COR-L47 (cell line): ENCODE measurements at places on chromosomes 1 and 21.

GRCh38 chr21:21064353-21064752 is 66.1 kb downstream of the NCAM2 start:
- DNase-seq = no peak

GRCh38 chr1:21607549-21608529 is 61.3 kb downstream of the RAP1GAP start:
- no peak for DNase-seq

GRCh38 chr1:1629430-1630190 is 2.4 kb upstream of the MMP23B start:
- DNase-seq = no peak

- DNase-seq = no peak
These were observed 42.1 kb downstream of the SYCP1 start for GRCh38 chr1:114896795-114897194.

DNA sequence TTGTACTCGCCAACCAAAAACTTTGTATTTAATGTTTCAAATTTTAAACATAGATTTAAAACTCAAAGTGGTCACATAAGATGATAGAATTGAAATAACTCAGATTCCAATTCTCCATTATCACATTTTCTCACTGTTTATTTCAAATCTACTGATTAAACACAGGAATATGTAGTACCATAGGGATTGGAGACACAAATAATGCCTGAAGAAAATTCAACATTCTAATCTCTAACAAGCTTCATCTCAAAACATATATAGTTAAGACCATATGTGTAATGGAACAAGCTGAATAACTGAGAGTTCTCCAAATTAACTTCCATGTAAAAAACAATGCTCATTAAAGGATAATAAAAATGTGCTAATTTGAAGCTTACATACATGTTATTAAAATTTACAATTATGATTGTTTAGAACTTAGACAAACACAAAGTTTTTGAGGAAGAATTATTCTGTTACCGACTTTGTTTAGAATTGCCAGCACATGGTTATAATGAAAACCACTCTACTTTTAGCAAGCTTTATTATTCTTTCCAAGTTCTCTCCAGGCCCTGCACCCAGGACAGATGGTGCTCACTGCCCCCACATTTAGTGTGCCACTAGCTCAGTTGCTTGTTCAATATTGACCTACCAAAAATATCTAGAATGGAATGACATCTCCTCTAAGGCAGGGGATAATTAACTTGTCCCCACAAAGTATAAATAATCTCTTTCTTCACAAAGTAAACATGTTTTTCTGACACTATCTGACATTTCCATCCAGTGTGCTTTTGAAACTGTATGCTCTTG is 467.2 kb downstream of the TTLL7 start:
- no peak for DNase-seq

- no peak for DNase-seq
These were observed 782.2 kb upstream of the NCAM2 start for GRCh38 chr21:20215959-20216358.

DNA sequence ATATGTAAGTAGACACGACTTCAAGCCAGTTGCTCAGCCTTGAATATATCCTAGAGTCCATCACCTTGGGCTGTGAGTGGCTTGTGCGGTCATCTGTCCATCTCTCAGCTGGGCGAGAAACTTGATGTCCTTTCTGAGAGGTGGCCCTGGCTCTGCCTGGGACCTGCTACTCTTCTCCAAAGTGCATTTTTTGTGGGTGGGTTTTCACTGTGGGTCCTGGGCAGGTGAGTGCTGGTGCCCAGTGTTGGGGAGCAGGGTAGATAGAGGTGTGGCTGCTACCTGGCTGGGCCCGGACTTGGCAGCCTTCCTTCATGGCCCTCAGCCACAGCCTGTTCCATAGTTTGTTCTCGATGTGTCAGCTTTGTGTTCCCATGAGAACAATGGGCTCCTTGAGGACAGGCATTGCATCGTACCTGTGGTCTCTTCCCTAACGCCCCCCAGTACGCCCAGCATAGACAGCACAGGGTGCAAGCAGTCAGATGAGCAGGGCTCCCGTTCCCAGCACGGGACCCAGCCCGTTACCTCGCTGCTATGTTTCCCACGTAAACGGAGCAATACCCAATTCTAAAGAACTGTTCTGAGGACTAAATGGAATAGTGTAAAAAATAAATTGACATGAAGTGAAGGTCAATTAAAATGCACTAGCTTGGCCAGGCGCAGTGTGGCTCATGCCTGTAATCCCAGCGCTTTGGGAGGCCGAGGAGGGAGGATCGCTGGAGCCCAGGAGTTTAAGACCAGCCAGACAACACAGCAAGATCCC is 877 bp upstream of the SLX9 start:
- DNase-seq = no peak

- peak; percentile 57 for DNase-seq
These were observed 293.5 kb downstream of the MRPL39 start for GRCh38 chr21:25313829-25314228.

GRCh38 chr1:210125143-210125542 is 107.5 kb upstream of the SERTAD4 start:
- DNase-seq = no peak

GRCh38 chr1:116511459-116512019 is 59.3 kb downstream of the CD58 start:
- DNase-seq = no peak

DNA sequence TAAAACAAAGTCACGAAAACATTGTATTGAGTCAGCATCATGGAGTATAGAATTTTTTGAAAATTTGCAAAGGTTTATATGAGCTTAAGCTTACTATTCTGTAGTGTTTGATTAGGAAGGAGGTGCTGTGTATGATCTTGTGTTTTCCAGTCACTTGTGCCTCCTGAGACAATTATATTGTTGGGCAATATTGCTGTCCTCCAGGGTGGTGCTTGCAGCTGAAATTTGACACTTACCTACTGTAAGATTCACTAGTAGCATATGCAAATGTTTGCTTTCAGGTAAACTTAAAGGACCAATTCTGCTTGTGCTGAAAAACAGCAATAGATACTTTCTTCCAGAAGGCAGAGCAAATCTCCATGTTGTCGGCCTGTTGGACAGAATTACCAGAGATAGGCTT is 268.0 kb downstream of the TGFB2 start:
- peak; percentile 3 for DNase-seq

DNA sequence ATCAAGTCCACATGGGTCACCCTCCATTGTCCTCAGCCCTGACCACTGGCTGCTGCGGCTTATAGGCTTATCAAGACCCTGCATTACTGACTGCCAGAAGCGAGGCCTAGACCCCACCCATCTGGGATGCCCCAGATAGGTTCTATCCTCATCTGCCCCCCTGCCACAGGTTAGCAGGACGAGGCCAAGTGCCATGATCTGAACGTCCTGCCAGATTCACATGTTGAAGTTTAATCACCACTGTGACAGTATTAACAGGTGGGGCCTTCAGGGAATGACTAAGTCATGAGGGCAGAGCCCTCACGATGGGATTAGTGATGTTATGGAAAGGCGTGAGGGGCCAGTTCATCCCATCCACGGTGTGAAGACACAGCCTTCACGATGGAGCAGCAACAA is 6.2 kb upstream of the CPLANE2 start:
- DNase-seq = no peak

DNA sequence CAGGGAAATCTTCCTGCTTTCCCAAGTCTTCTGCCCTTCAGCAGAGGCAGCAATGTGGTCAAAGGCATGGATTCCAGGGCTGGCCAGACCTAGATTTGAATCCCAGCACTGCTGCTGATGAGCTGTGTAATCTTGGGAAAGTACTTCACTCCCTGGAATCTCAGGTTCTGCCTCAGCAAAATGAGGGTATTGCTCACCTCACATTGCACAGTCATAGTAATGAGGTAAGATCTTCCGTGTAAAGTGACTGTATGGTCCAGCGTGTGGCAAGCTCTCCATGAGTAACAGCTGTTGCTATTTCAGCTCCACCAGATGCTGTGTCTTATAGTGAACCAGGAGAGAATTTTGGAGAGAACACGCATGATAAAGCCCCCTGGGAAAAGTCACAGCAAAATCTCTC is 56.1 kb upstream of the F3 start:
- DNase-seq = no peak

DNA sequence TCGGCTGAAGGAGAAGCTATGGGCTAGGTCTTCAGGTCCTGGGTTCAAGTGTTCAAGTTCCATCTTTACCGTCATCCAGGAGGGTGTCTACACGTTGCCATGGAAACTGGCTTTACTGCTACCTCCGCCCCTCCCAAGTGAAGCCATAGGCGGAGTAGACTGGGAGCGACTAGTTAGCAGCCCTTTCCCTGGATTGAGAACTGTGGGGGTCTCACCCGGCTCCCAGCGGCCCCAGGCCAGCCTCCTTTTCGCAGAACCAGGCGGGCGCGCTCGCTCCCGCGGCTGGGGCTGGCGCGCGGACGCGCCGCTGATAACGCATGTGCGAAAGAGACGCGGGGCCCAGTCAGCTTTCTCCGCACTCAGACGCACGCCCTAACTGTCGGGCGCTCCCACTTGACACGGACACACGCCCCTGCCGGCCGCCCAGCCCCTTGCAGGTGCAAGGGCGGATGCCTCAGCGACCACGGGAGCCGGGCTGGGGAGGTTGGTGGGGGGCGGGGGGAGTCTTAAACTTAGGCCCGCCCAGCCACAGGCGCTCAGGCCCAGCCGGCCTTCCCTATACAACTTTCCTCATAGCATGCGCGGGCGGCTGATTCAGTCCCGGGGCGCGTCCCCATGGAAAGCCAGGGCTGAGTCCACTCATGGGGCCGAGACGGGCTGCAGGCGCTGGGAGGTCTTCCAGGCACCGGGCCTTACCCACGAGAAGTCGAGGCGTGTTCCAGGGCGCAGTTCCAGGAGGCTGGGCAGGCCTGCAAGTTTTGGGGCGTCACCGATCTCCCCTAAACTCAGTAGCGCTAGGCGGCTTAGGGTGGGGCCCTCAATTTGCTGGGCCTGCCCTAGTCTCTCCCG is 7.4 kb downstream of the EFNA4 start:
- DNase-seq = no peak

GRCh38 chr1:9181176-9181906 is 52.4 kb upstream of the GPR157 start:
- peak; percentile 30 for DNase-seq

DNA sequence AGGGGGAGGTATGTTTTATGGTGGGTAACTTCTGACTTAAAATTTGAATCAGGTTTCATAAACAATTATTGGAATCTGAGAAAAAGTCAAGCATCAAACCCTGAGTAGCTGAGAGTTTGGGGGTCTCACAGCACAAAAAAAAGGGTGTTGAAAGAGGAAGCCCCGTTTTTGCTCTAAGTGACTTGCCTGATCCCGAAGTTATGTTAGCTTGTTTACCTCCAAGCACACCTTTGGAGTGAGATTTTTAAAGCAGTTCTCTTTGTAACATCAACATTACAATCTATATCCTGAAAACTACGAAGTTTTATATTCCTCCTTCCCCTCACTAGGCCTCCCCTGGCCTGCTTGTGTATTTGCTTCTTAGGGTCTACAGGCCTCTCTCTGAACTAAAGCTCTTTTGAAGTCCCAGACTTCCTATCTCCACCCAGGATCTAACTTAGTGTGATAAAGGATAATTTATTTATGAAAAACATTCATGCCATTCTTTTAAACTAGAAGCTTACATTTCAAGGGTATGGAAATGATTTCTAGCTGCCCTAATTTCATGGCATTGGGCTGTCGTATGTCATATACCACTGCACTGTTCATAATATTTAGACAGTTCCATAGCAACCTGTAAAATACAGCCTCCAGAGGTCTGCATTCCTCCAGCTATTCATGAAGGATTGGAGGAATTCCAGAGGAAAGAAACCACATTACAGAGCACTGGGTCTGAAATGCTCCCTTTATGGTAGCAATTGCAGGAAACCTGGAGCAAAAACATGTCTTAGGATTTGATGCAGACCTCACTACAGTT is 36.1 kb upstream of the RGS1 start:
- DNase-seq = no peak
